ENCODE measurements at places on chromosomes 13 and 19. TPM values are rescaled to one million over a fixed set of nuclear protein-coding genes. Genes with fewer than 3 reads are reported as not detected.

DNA sequence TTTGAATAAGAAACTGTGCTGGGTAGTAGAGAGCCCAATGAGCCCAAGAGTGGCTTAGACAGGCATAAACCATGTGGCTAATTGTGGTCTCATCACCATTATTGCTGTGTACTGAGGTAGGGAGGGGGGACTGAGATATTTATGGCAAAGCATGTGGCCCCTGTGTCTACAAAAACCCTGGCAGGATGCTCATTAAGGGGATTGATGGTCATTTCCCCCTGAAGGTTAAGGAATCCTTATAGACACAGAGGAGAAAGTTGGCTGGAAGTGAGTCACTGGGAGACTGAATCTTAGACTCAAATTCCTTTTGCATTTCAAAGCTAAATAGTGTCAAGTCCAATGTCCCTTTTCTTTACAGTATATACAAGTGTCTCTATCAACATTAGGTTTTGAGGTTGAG, 9.8 kb upstream of the DACT3 start:
- H3K4me3 ChIP-seq = no peak overlapping the region
- no peaks in the 10 kb centered on the region for H3K27me3 ChIP-seq
- H3K4me1 ChIP-seq = no peaks in the 10 kb centered on the region
- DNase-seq = no peak

DNA sequence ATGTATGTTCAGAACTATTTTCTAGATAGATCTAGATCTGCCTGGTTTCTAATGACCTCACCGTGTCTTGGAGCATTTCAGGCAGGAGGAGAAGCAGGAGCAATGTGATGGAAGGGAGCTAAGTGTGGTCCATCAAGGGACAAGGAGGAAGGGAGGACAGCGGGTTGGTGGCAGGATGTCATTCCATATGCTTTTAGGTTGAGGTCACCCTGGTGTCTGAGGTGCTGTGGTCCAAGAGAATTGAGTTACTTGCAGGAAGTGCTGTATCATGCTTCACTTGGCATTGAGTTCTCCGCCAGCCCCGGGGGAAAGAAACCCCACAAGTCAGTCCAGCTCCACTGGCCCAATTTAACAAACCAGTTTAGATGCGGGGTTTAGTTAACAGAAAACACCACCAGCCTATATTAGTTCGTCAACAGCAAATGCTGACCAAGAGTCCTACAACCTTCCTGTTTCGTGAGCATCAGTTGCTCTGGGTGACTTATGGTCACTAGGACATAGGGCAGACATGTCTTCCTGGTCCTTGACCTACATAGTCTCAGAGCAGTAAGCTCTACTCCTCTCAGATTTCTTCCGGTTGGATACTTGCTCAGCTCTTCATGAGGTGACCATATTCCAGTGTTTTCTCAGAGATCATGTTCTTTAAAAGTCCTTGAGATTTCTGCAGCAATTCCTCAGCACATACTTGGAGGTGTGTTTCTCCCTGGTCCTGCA, 79.4 kb downstream of the MBNL2 start:
- no peak for DNase-seq
- H3K27ac ChIP-seq = no peak overlapping the region
- no peaks in the 10 kb centered on the region for H3K27me3 ChIP-seq
- no peaks in the 10 kb centered on the region for H3K36me3 ChIP-seq
- no peaks in the 10 kb centered on the region for H3K4me1 ChIP-seq

DNA sequence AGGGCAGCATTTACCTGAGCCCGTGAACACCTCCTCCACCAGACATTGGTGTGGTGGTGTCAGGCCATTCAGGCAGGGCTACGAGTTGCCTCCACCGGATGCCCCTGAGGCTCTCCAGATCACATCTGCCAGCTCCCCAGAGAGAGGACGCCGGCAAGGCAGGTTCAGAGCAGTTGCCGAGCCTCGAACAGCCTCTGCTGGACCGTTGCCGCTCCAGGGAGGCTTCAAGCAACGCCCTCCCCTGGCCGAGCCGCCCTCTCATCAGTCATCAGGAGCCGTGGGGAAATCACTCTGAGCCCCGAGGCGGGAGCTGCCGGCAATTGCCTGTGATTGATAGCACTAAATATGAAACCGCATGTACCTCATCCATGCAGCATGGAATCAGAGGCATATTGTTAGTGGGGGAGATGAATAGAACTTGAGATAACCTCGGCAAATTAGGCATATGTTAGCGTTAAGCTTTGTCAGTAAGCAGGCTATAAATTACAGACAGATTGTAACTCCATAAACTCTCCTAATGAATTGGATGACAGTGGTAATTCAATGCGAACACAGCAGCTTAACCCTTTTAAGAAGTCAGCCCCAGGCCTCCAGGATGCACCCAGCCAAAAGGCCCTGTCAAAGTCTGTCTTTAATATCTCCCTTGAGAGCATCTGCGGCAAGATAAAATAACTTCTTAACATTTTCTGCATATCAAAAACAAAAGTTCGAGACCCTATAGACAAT, 29.8 kb upstream of the SPACA7 start:
- H3K4me3 ChIP-seq = no peak overlapping the region
- DNase-seq = peak; percentile 51
- H3K4me1 ChIP-seq = peaks cover 35% of the 10 kb centered on the region
- no peaks in the 10 kb centered on the region for H3K36me3 ChIP-seq
- no peak overlapping the region for H3K27ac ChIP-seq

DNA sequence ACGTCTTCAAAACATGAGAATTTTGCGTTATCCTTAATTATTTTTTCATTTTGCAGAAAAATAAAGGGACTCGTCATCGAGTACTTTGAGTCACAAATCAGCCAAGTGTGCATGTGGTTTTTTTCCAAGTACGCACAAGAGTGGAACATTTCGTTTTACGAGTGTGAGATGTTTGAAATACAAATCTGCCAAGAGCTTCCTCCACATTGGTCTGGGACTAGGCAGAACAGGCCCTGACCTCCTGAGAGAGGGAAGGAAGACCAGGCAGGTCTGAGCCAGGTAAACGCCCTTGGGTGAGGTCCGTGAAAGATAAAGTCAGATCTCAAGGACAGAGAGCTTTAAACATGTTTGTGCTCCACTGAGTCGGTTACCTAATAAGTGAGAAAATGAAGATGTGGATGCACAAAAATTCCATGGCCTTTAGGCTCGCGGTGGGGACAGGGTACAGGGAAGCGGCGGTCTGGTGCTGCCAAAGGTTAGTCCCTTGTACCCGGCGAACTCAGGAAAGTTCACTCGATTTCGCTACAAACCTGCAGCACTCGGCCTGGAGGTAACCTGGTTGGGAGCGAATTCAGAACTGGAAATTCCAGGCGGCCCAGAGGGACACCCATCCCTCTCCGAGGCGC, 473 bp upstream of the ITM2B start:
- peak overlapping the region; percentile 94 for H3K4me3 ChIP-seq
- peaks cover 45% of the 10 kb centered on the region for H3K4me1 ChIP-seq
- H3K27ac ChIP-seq = no peak overlapping the region
- no peaks in the 10 kb centered on the region for H3K27me3 ChIP-seq

- no peak overlapping the region for H3K27ac ChIP-seq
- no peaks in the 10 kb centered on the region for H3K27me3 ChIP-seq
- H3K4me1 ChIP-seq = peaks cover 39% of the 10 kb centered on the region
- H3K4me3 ChIP-seq = no peak overlapping the region
- DNase-seq = no peak
These were observed 252.7 kb downstream of the KCNRG start for GRCh38 chr13:50267917-50268316.

DNA sequence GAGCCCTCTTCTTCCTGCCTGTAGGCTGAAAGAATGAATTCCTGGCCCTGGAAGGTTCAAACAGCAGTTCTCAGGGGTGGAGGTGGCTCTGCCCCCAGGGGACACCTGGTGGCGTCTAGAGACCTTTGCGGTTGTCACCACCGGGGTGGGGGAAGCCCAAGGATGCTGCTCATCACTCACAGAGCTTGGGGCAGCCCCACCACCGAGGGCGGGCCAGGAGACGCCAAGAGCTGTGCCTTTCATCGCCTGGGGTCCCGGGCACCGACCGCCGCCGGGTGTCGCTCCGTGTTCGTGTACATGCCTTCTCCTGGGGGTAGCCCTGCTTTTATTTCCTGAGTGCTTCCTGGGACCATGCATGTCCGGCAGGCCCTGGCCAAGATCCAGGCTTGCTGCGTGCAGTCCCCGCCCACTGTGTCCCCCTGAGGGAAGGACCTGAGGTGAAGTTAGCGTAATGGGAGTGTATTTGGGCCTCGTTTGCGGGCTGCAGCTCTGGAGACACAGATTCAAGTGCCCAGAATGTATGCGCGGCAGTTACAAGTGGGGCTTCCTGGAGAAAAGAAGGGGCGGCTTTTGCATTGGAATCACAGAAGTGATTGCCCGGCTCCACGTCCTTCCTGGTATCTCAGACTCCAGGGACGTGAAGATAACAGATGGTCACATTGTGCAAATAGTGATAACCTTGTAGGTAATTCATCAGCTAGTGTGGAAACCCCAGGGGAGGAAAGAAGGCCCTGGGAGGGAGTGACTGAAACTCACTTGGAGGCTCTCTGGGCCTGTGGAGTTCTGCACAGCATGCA, 7.8 kb downstream of the DOT1L start:
- peak; percentile 82 for DNase-seq
- peak overlapping the region; percentile 59 for H3K27ac ChIP-seq
- H3K4me1 ChIP-seq = peaks cover 54% of the 10 kb centered on the region
- no peaks in the 10 kb centered on the region for H3K27me3 ChIP-seq
- no peaks in the 10 kb centered on the region for H3K36me3 ChIP-seq

The FUT3 gene
- total RNA-seq = not detected

The ARHGEF7 gene
- total RNA-seq = 90.6 TPM

The ZNF582 gene
- 2.6 TPM for total RNA-seq

The CRYL1 gene
- total RNA-seq = 3.0 TPM

The GSX1 gene
- not detected for total RNA-seq

Data from Karpas-422 (cell line).